ENCODE measurements at places on chromosomes 5 and 9.

DNA sequence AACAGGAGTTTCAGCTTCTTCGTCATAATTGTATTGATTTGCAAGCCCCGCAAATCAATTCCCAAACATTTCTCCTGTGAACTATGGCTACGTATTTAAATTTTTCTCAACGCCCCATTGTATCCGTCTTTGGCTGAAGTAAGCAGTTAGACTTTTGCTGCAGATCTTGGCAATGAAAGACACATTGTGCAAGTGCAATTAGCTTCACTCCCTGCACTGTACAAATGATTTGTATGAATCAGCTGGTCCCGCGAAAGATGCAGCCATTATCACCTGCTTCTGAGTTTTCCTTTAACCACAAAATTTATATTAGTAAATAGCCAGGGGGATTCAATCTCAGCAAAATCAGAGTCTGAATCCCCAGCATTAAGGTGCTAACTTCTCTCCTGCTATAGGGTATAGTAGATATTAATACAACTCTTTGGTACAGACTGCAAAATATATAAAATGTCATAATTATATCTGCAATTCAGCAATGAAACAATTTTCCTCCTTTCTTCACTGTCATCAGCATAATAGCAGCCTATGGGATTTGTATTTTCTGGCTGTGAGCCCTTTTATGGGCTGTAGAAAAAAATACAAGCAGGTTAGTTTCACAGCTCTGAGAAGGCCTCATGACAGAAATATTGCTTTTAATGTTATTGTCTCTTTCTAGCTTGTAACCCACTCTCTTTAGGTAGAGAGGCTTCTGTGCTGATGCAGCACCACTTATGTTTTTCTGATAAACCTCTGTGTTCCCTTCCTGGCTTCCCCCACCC lies 68.4 kb upstream of the SMARCA2 start:
- no peak for DNase-seq

GRCh38 chr5:102483736-102484135 lies 15.1 kb downstream of the SLCO6A1 start:
- DNase-seq = no peak

DNA sequence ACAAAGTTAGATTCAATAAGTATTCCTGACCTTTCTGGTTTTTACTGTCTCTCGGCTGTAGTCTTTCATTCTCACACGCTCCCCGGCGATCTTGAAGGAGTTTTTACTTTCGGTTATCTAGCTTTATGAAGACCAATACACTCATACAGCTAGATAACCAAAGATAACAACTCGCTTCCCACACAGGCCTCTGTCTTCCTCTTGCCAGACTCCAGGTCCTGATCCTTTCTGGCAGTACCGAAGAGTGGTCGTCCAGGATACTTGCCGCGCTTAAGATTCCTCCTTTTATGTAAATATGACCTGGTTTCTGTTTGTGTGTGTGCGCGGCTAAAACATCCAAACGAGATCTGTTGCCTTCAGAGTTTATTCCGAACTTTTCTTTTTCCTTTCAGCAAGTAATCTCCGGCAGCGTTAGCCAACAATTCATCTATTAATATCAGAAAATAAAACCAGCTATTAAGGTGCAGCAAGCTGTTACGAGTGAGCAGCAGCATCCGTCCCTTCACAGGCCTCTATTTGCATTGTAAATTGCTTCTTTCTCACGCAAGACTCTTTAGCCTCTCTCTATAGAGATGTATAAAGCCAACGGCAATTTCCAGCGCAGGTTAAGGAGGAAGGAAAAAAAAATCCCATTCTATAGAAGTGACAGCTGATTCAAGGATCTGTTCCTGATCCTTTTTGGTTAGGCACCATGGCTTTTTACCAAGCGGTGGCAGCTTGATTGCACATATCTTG lies 216.1 kb downstream of the MEF2C start:
- no peak for DNase-seq

GRCh38 chr9:128390813-128391711 lies 19.9 kb downstream of the URM1 start:
- no peak for DNase-seq

- DNase-seq = no peak
Observed at GRCh38 chr5:173238312-173239232, 3.6 kb upstream of the NKX2-5 start.
